Stimulated activated CD4-positive, alpha-beta T cell treated with anti-CD3 and anti-CD28 coated beads, Interleukin-1b, Interleukin-23, amount 100 ng/mL, for 1 hour (primary cell): ENCODE measurements at places on chromosomes 7 and 10.

DNA sequence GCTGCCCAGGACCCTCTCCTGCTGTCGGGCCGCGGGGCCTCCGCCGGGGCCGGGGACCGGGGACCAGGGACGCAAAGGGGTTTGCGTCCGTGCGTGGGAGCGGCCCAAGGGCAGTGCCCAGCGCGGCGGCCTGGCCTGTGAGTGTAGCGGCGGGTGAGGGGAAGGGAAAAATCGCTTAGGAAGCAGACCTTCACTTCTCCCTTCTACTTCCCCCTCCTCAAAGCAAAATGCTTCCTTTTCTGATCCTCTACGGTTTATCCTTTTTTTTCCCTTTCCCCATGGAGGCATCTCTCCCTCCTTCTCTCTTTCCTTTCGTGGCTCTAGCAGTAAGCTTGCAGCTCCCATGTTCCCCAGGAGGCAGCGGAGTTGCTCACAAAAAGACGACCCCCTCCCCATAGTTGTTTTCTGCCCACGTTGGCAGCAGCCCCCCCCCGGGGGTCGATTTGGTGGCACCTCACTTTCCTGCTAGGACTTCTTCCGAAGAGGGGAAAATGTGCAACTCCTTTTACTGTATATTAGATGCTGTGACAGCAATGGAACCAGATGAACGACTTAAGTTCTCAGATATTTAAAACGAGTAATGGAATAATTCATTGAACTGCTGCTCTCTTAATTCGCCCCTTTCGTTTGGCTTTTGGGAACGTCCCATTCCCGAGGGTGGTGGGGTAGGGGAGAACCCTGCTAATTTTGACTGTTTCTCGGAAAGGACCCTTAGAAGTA is 724 bp downstream of the CAPZA2 start:
- DNase-seq, result no peak

DNA sequence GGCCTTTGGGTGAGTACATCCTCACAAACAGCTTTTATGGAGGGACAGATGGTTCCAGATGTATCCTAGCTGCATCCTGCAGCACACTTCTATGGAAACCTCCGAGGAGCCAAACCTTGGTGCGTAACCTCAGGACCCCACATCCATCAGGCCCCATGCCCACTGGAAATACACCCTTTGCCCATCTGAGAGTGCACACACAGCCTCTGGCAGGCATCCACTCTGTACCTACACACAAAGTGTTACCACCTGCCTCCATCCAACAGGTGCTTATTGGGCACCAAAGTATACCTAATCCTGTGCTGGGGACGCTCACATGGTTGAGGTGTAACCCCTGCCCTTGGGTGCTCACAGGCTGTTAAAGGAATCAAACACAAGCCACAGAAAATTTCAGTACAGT is 117.9 kb downstream of the ADCY1 start:
- DNase-seq, result no peak

DNA sequence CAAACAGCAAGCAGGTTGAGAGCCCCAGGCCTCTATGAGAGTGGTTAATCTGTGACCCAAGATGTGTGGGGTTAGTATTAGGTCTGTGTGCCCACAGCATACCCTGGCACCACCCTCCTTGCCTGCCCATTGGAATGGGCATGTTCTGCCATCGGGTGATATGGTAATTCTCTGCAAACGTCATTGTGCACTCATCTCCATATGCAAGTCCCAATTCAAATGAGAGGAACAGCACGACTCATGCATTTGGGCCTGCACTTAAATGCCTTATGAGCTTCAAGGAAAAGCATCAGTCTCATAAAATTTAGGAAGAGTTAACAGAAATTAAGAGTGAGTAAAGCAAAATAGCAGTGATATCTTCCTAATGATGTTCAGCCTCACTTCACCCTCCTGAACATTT is 133.9 kb upstream of the FGFR2 start:
- DNase-seq, result no peak

DNA sequence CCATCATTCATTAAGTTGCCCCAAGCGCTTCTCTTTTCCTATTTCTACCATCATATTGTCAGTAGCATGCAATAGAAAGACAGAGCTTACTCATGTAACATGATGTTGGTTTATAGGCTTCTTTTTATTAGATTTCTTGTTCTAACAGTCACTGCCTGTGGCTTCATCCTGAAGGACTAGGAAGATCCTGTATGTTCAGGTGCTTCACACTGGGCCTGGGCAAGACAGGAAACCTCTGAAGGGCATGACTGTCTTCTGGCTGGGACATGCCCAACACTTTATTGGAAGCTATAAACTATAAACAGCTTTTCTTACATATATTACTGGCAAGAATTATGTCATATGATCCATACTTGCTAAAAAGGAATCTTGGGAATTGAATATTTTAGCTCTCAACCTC is 258.4 kb upstream of the AKR1E2 start:
- DNase-seq, result no peak

DNA sequence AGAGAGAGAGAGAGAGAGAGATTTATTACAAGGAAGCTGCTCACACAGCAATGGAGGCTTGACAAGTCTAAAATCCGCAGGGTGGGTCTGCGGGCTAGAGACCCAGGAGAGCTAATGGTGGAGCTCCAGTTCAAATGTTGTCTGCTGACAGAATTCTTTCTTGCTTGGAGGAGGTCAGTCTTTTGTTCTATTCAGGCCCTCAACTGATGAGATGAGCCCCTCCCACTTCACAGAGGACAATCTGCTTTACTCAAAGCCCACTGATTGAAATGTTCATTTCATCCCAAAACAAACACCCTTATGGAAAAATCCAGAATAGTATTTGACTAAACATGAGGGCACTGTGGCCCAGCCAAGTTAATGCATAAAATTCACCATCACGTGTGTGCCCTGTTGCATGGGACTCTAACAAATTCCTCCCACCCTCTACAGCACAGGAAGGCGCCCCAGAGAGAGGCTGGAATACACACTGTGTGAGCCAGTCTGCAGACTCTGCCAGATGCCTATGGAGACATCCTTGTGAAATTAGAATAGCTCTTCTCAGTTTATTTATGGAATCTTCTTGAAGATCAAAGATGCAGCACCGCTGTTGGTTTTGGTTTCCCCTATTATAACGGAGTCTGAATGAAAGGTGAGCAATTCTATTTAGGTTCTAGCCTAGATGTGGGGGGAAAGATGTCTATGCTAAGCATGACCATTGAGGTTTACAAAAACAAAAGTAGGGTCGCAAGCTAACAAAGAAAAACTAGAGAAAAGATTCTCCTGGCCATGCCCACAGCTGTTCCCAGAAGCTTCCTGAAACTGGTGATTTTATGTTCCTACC is 123.0 kb upstream of the SFMBT2 start:
- DNase-seq, result no peak

GRCh38 chr7:158771-159170 is 33.6 kb upstream of the FAM20C start:
- no peak for DNase-seq

DNA sequence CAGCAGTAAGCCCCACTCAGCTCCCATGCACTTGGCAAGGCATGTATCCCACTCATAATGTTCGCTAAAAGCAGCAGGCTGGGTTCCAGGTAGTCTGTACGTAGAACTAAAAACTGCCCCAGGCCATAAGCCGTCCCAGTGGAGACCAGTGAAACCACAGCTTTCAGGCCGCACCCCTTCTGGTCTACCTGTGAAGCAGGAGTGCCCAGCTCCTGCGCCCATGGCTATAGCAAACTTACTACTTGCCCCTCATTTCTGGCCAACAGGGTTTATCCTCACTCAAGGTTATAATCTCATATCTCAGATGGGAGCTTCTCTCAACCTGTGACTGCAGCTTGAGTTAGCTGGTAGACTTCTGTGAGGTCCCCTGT is 338.2 kb upstream of the LRRTM3 start:
- DNase-seq, result no peak

DNA sequence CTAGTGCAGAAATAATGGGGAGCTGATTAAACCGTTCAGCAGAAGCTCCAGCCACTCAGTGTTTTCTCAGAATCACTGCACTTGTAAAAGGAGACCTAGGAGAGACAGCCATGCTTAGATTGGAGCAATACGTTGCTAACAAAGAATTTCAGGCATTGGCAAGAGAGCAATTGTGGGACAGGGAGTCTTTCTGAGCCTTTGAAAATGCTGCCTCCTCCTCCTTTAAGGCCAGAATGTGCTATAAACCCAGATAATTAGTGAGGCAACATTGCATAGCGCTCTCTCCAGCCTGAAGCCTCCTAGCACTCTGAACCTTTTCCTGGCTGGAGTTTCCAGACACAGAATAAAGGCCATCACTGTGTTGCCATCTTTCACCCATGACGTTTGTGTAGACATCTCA is 18.5 kb upstream of the PTPRN2 start:
- DNase-seq, result no peak

DNA sequence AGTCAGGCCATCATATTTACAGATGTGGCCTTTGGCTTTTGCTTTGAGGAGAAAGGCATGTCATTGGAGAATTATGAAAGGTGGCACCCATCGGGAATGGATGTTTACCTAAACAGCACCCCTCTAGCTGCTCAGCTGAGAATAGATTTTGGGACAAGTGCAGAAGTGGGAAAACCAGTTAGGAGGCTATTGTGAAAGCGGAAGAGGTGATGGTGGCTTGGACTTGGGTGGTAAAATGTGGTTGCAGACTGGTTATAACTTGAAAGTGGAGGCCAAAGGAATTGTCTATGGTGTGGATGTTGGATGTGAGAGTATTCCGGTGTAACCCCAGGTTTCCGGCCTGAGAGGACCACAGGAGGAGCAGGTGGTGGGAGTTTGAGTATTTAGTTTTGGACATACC is 5.2 kb upstream of the SLC12A9 start:
- DNase-seq, result no peak

DNA sequence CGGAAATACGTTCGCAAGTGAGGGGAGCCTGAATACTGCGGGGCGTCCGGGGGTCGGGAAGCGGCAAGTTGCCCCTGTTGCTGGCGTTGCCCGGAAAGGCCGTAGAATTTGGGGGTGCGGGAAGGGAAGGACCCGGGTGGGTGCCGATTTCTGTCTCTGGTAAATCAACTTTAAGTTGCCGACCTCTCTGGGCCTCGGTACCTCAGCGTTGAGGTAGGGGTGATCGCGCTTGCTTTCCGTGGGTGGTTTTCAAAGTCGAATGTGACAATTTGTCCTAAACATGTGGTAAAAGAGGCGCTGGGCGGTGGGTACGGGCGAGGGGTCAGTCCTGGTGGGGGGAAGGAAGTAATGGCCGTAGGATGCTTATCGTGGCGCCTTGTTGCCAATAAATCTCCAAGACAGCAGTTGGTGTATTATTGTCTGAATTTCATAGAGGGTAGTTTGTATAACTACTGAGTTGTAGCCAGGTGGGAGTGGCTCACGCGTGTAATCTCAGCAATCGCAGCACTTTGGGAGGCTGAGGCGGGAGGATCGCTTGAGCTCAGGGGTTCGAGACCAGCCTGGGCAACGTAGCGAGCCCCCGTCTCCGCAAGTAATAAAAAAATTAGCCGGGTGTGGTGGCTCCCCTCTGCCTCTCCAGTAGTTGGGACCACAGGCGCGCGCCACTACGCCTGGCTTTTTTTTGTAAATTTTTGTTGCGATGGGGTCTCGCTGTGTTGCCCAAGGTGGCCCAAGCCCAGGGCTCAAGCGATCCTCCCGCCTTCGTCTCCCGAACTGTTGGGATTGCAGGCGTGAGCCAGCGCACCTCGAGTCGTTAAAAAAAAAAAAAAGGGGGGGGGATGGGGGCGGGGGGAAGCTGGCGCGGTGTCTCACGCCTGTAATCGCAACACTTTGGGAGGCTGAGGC is 644 bp downstream of the BUD23 start:
- DNase-seq, result no peak

DNA sequence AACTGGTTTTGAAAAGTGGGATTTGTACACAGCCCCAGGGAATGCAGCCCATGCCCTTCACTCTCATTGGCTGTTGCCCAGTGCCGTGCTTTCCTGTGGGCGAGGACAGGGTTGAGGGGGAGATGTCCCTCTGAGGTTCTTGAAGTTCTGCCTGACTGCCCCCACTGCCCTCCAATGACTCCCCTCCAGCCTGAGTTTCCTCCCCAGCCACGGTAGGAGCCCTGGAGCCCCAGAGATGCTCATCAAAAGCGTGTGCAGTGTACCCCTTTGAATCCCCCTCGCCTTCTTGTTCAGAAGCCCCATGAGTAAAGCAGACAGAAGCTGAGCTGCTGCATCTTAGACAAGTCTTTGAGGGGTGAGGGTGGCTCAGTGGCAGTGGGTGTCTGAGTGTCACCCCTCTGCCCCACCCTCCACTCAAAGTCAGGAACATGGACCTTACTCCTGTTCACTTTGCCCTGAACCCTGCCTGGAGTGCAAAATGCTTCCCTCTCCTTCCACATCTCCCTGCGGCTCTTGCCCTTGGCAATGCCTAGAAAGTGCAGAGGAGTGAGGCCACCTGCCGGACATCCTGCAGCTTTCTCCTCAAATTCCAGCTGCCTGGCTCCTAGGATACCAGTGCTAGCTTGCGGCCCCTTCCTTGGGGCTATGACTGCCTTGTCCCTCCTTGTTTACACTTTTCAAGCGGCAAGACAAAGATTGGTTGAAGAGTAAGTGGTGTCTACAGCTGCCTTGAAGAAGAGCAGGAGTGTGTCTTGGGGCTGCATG is 19.9 kb downstream of the FAM241B start:
- no peak for DNase-seq

GRCh38 chr10:95605163-95605562 is 44.0 kb upstream of the SORBS1 start:
- no peak for DNase-seq

DNA sequence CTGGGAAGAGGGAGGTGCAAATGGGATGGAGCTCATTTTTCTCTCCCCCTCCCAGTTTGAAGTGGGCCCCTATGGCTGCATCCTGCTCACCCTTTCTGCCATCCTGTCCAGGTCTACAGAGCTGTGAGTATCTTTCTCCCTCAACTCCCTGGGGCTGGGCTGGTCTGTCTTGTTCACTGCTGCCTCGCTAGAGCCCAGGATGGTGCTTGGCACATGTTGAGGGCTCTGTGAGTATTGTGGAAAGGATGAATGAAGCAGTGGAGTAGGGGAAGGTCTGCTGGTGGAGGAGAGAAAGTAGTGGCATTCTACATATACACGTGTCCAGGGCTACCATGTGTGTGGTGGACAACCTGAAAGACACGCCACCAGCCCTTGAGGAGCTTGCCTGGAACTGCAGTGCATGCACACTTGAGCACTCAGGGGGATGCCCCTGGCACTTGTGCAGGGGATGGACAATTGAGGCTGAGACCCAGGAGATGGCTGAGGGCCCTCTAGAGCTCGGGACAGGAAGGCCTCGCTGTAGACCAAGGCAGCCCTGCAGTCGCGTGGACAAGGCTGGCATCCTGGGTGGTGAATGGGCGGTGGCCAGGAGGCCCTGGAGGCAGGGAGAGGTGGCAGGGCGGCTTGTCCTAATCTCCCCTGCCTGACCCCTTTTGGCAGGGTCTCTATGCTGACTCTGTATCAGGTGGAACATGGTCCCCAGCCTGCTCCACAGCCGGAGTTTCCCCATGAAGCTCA is 52.3 kb upstream of the AQP1 start:
- DNase-seq, result no peak

DNA sequence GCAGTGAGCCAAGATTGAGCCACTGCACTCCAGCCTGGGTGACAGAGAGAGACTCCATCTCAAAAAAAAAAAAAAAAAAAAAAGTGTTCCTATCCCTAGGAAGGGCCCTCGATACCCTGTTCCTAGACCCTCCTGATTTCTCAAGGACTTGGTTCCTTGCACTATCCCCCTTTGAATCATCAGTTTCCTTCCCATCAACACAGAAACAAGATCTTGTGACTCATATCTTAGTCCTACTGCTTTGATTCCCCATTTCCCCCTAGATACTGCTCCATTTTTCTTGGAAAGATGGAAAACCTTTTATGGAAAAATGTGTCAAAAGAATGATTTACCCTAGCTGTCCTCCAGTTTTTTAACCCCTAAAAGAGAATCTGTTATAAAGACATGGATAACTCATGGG is 1.7 kb upstream of the ZNF862 start:
- no peak for DNase-seq
